ENCODE measurements at places on chromosomes 11 and 22.

GRCh38 chr11:111698852-111699559 lies 67.2 kb downstream of the PPP2R1B start:
- DNase-seq = no peak

DNA sequence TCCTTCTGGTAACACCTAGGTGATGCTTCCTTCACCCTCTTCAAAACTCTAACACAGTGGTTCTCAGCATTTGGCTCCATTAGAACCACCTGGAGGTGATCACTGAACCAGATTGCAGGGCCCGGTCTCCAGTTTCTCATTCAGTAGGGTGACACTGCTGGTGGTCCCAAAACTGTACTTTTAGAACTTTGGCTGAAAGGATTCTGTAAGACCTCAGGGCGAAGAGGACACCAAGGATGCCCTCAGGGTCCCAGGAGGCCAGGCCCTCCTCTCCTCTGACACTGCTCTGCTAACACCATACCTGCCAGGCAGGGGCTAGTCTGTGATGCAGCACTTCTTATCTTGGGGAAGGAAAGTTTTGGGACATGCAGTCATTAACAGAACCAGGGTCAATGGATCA lies 9.0 kb downstream of the VSTM5 start:
- no peak for DNase-seq

- DNase-seq = peak; percentile 66
Observed at GRCh38 chr11:61587951-61588727, 7.3 kb upstream of the SYT7 start.

DNA sequence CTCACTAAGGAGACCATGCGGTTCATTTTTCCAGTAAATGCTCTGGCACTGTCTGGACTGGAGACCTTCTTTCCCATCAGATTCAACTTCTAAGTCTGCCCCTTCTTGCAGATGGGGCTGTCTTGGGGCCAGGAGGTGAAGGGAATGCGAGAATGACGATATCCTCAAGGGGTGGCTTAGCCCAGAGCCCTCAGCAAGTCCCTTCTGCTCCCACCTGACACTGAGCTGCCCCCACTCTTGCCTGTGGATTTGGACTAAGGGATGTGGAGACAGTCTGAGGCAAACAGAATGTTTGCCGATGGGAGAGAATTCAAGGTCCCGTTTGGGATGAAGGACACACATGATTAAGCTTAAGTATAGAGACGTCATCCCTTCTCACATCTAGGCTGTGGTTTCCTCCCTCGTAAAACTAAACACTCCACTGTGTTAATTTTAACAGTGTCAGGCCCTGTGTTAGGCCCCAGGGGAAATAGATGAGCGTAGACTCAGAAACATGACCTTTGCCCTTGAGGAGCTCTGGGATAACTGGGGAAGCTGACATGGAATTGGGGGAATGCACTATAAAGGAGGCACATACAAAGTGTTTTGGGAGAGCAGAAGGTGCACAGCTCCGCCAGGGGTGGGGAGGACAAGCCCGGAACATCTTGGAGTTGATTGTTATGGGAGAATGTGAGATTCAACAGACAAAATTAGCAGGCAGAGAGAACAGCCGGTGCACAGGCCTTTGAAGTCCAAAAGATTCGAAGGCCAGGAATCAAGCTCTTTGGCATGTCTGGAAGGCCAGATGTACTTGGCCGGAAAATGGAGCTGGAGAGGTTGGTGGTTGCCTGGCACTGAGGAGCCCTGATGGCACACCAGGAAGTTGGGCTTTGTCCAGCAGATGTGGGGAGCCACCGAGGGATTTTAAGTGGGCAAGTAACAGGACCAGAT lies 71.6 kb downstream of the ST3GAL4 start:
- no peak for DNase-seq

DNA sequence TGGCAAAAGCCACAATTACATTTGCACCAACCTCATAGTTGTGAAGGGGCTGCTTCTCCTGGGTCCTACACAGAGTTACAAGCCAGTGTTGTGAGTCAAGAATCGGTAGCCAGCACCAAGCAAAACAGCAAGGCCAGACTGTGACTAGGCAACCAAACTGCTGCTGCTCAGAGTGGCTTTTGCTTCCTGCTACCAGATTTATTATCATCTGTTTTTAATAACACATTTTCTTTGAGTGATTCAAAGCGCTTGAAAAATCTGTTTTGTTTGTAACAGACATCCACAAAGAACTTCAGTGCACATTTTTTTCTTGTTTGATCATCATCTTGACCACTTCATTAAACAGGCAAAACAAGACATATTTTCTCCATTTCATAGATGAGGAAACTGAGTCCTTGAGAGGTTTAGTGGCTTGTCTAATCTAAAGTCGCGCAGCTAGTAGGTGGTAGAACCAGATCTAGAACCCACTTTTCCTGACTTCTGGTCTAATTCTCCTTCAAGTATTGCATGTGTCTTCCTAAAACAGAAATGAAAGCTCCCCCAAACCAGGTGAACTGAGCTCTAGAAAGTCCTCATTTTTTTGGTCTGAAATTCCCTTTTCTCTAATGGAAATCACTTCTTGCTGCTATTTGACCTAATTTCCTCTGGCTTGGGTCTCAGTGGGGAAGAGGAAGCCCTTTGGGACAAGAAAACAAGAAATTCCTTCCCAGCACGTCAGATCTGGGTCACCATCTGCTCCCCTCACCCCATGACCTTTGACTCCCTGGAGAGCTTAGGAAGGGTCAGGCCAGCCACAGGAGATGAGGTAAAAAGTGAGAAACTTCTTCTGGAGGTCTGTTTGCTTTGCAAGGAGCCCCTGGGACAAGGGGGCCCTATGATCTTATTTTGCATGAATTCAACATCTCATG lies 39.9 kb downstream of the CWC15 start:
- no peak for DNase-seq

DNA sequence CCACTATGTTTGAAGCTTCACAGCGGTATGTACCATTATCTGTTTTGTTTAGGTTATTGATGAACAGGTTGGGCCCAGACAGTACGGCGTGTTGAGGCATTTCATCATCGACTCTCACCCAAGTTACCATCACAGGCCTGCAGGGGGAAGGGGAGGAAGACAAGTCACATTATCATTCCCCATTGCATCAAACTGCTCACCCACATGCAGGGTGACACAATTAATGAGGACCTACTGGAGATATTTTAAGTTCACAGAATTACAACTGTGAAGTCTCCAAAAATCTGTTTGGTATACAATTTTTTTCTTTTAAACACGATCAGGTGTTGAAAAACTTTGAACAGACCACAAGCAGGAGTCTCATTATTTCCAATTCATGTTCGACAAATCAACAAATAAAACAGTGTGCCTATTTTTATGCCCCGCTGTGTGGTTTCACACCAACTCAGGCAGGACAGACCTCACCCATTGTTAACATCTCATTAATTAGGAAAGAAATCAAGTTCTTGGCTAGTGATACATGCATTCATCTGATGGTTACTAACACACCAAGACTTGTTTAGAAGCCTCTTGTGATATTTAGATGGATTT lies 289.5 kb downstream of the CADM1 start:
- no peak for DNase-seq

DNA sequence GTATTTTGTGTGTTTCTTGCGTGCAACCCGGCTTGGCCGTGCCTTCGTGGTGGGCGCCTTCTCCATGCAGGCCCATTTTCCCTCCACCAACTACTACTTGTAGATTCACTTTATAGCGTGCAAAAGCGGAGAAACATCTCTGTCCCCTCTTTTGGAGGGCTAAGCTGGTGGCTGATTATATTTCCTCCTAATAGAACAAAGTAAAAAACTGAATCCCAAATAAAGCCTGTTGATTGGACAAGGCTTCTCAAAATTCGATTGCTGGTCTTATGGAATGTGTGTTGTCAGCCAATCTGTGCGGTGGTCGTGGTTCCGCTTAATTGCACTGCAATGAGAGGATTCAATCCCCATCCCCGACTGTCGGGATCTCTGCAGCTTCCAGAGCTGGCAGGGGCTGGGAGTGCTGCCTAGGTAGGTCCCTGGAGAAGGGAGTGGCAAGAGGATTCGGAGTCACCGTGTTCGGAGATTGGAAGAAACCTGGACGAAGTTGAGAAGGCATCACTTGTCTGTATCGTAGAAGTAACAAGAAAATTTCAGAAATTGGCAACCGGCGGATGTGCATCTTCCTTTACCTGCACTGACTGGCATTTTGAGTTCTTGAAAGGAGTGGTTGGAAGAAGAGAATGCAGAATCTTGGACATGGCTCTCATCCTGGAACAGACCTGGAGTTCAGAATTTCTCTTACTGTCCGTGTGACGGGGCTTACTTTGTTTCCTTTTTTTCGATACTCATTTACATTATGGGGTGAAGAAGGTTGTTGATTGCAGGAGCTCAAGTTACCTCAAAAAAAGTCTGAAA lies 1.1 kb downstream of the HMGXB4 start:
- DNase-seq = no peak

GRCh38 chr11:129248618-129249017 lies 56.5 kb upstream of the ARHGAP32 start:
- DNase-seq = no peak

GRCh38 chr22:44247346-44247745 lies 65.4 kb downstream of the SHISAL1 start:
- no peak for DNase-seq

- DNase-seq = peak; percentile 63
Observed at GRCh38 chr11:120432056-120433018, 79.2 kb upstream of the GRIK4 start.

GRCh38 chr11:70423523-70424505 lies 25.5 kb downstream of the CTTN start:
- no peak for DNase-seq

DNA sequence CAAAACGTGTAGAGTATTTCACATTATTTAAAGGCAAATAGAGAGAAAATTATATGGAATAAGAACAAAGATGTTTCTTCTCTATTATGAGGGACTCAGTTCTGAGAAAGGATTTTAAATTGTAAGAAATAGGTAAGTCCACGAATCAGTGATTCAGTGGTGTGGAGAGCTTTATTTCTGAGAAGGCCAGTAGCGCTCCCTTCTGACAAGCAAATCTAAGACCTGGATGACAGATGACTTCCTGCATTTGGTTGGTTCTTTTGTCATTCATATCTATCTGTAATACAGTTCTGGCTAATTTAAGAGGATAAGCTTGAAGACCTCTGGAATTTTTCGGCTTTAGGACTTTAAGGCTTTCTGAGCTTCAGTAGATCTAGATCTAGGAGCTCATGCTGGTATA lies 7.0 kb downstream of the CD3E start:
- DNase-seq = no peak

DNA sequence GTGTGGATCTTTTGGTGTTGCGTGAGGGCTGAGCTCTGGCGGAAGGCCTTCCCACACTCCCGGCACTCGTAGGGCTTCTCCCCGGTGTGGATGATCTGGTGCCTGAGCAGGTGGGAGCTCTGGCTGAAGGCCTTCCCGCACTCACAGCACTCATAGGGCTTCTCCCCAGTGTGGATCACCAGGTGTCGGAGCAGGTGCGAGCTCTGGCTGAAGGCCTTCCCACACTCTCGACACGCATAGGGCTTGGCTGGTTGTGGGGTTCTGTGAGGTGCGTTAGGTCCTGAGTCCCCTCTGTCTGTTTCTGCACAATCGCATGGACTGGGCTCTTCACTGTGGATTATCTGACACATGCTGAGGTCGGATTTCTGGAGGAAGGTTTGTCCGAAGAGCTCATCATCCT lies 6.4 kb downstream of the ZNF70 start:
- no peak for DNase-seq

GRCh38 chr11:62556875-62557631 lies 10.4 kb upstream of the AHNAK start:
- peak; percentile 43 for DNase-seq

DNA sequence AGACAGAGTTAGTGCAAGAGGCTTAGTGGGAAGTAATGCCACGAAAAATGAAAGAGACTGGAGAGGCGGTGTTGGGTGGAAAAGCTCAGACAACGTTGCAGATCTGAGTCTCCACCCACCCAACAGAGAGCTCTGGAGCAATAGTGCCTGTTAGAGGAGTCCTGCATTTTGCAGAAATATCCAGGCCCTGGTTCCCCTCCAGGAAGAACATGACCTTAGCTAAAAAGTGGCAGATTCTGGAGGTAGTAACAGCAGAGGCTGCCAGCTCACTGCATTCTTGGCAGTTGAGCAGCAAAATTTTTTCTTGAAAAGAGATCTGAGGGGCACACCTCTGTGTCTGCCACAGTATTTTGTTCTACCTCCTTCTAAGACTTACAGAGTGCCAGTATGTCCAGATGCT lies 27.7 kb upstream of the BIRC3 start:
- DNase-seq = no peak

GRCh38 chr11:61512435-61512834 lies 3.9 kb downstream of the LRRC10B start:
- no peak for DNase-seq

- DNase-seq = no peak
Observed at GRCh38 chr11:109371444-109372176, 50.4 kb upstream of the C11orf87 start.

GRCh38 chr11:112315057-112315720 lies 54.5 kb upstream of the PLET1 start:
- no peak for DNase-seq

Data from ureter (tissue), 1 donor.